ENCODE measurements at places on chromosomes 4 and X. TPM values are rescaled to one million over a fixed set of nuclear protein-coding genes. Genes with fewer than 3 reads are reported as not detected.

Gene PAGE2
- total RNA-seq, result not detected

Gene MAGEC2
- not detected for total RNA-seq

Gene BMX
- total RNA-seq, result 2.9 TPM

Gene PTCHD1
- total RNA-seq, result not detected

Gene XKRX
- 0.32 TPM for total RNA-seq

Gene SRPX
- total RNA-seq, result 1,799 TPM

Gene CT55
- total RNA-seq, result not detected

Gene DMD
- total RNA-seq, result 47.3 TPM

Gene HPGDS
- total RNA-seq, result not detected

Gene SLC2A9
- total RNA-seq, result 11.5 TPM

Gene CT45A2
- not detected for total RNA-seq

Measured in cardiac atrium fibroblast (primary cell).